ENCODE measurements at places on chromosomes 4 and X. TPM values are rescaled to one million over a fixed set of nuclear protein-coding genes. Genes with fewer than 3 reads are reported as not detected.

GRCh38 chrX:85992811-85993229, 54.5 kb downstream of the CHM start:
- DNase-seq = no peak

The EGFL6 gene
- 0.82 TPM for total RNA-seq

- DNase-seq = no peak
These were observed 47.8 kb downstream of the MAP7D3 start for GRCh38 chrX:136203438-136203837.

GRCh38 chr4:88526221-88526815, 2.7 kb upstream of the PYURF start:
- DNase-seq = peak; percentile 31

The ZNF157 gene
- 4.9 TPM for total RNA-seq

DNA sequence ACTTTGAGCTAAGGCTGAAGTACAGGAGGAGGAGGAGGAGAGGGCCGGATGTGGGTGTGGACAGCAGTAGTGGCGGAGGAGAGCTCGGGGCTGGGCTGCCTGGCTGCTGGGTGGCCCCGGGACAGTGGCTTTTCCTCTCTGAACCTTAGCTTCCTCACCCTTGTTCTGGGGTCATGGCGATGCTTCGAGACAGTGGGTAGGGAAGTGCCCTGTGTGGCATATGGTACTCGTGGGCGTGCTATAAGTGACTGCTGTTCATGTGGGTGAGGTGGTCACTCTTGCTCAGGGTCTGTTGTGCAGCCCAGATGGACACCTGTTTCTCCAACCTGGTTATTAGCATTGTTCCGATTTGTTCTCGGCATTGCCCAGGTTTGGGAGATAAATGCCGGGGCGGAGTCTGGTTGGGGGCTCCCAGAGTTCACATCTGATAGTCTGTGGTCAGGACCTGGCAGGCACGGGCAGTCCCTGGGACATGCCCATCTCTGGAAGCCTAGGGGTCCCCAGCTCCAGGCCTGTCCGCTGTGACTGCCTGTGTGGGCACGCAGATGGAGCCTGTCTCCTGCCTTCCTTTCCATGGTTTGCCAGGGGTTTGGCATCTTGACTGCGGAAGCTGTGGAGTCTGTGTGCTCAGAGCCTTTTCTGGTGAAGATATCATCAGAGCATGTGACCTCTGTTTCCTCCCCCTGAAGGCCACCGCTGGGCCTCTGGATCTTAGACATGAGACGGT, 4.9 kb upstream of the CPZ start:
- no peak for DNase-seq

DNA sequence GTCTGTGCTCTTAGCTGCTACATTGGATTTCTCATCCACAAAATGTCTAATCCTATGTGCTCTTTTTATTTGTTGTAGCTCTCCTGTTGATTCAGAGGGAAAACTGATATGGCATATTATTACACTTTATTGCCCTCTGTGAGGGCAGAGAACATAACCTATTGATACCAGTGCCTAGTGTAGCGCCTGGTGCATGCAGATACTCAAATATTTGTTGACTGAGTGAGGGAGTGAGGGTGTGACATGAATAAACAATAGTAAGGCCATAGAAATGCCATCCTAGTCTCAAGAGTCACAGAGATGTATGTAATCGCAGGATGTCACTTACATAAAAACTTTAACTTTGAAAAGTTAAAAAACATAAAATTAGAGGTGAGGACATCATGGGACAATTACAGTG, 159.1 kb downstream of the SHROOM3 start:
- no peak for DNase-seq

- no peak for DNase-seq
These were observed 116.2 kb upstream of the KIT start for GRCh38 chr4:54541426-54542118.

DNA sequence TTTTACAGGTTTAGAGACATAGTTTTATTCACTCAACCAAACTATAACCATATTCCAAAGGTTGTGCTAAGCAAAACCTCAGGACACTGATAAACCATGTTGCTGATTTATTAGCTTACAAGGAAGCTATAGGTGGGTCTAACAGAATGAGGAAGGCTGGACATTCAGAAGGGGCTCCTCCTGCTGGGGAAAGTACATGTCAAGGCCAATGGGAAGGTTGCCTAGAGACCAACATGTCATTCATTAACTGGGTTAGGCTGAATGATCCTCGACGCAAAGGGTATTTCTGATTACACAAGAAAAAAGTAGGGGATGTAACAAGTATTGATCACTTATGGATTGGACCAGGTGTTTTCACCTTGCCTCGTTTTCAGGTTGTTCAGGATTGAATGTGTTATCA, 30.3 kb downstream of the SLC10A6 start:
- DNase-seq = no peak

GRCh38 chr4:102789317-102789717, 28.5 kb upstream of the MANBA start:
- DNase-seq = no peak

DNA sequence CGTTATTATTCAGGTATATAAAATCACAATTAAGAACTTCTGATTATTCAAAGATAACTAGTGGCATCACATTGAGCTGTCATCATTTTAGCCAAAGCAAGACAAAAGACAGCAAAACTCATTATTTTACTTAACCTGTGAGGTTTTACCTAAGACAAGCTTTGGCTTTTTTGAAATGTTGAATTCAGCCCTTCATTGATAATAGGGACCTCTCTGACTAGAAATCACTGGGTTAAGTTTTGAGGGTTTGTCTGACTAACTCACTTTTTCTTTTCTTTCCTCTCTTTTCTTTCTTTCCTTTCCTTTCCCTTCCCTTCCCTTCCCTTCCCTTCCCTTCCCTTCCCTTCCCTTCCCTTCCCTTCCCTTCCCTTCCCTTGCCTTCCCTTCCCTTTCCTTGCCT, 244.2 kb downstream of the GRXCR1 start:
- DNase-seq = no peak
